A673 (cell line): ENCODE measurements at places on chromosomes 4 and X.

DNA sequence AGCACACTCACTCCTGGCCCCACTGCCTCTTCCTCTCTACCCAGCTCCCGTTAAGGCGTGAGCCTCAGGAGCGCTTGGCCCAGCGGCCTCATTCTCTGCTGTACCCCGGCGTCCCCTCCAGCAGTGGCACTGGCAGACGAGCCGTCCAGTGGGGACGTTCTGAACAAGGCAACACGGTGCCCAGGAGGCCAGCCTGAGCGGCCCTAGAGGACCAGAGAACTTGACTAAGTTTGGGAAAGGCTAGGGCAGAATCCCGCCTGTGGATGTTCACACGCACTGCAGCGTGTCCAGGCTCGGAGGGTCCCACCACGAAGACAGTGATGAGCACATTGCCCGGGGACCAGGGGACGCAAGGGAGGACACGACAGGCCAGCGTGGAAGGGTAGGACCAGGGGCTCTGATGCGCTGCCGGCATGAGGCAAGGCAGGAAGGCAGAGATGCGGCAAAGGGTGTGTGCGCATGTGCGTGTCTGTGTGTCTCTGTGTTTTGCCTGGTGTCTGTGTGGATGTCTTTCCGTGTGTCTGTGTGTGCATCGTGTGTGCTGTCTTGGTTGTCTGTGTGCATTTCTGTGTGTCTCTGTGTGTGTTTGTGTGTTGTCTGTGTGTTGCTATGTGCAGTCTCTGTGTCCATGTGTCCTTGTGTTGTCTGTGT, 89.4 kb downstream of the ABLIM2 start:
- peaks cover 53% of the 10 kb centered on the region for H3K4me1 ChIP-seq
- peak overlapping the region; percentile 65 for H3K4me3 ChIP-seq
- peak overlapping the region; percentile 99 for H3K27ac ChIP-seq
- peaks cover 40% of the 10 kb centered on the region for H3K36me3 ChIP-seq
- H3K27me3 ChIP-seq: no peaks in the 10 kb centered on the region

DNA sequence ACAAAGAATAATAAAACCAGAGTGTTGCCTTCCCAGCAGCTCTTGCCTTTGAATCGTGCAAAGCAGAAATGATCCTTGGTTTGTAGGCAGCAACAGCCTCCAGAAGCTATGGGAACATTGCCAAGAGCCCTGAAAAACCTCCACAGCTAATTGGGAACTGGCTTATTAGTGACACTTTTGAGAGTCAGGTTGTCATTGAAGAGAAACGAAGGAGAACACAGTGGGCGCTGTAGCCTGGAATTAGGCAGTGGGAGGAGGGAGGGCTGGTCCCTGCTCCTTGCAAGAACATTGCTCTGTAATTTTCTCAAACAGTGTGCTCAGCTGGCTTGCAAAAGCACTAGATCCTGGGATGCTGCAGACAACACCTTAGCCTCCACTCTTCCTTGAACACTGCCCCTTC, 331.5 kb upstream of the EMCN start:
- no peak overlapping the region for H3K4me3 ChIP-seq
- DNase-seq: peak; percentile 6
- no peaks in the 10 kb centered on the region for H3K36me3 ChIP-seq
- H3K27ac ChIP-seq: no peak overlapping the region
- no peaks in the 10 kb centered on the region for H3K4me1 ChIP-seq

GRCh38 chr4:72899214-72899613, 170.3 kb downstream of the COX18 start:
- no peak for DNase-seq
- no peaks in the 10 kb centered on the region for H3K4me1 ChIP-seq
- no peaks in the 10 kb centered on the region for H3K27me3 ChIP-seq
- H3K4me3 ChIP-seq: no peak overlapping the region
- H3K27ac ChIP-seq: no peak overlapping the region
- H3K36me3 ChIP-seq: no peaks in the 10 kb centered on the region

DNA sequence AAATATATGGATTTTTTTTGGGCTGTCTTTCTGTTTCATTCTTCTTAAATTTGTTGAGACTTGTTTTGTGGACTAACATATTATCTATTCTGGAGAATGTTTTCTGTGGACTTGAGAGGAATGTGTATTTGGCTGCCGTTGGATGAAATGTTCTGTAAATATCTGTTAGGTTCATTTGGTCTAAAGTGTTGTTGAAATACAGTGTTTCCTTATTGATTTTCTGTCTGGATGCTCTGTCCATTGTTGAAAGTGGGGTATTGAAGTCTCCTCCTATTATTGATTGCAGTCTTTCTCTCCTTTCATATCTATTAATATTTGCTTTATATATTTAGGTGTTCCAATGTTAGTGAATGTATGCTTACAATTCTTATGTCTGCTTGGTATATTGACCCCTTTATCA, 431.8 kb downstream of the RAPGEF2 start:
- H3K36me3 ChIP-seq: no peaks in the 10 kb centered on the region
- no peak overlapping the region for H3K4me3 ChIP-seq
- no peaks in the 10 kb centered on the region for H3K27me3 ChIP-seq
- H3K4me1 ChIP-seq: no peaks in the 10 kb centered on the region

DNA sequence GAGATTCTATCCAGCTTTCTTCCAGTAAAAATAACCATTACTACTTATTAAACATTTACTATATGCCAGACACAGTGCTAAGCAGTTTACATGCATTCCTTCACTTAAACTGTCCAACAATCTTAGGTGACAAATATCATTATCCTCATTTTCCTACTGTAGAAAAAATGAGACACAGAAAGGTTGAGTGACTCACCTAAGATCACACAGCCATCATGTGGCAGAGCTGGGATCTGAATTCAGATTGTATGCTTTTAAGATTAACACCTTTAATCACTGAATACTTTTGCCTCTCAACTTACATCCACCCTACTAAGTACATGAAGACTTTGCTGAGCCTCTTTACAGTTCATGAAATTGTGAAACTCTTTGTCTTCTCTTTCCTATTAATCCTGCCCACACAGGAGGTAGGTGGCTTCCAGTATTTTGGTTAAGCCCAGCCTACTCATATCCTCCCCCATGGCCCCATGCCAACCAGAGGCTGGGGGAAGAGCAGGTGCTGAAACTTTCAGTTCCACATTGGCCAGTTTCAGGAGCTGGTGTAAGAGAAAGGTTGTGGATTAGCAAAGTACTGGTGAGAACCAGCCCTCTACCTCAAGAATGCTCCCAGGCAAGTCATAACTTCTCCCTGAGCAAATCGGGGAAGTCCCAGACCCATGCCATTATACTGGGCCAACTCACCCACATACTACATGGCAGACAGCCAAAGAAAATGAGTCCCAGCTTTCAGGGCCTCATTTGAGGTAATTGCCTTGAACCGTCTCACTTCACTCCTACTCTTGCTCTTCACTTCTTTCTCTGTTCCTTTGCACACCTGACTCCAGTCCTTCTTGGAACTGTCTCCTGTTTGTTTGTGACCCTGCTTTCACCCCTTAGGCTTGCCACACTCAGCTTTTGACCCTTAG, 211.1 kb downstream of the GUCY2F start:
- no peaks in the 10 kb centered on the region for H3K36me3 ChIP-seq
- no peak overlapping the region for H3K4me3 ChIP-seq
- no peaks in the 10 kb centered on the region for H3K4me1 ChIP-seq

DNA sequence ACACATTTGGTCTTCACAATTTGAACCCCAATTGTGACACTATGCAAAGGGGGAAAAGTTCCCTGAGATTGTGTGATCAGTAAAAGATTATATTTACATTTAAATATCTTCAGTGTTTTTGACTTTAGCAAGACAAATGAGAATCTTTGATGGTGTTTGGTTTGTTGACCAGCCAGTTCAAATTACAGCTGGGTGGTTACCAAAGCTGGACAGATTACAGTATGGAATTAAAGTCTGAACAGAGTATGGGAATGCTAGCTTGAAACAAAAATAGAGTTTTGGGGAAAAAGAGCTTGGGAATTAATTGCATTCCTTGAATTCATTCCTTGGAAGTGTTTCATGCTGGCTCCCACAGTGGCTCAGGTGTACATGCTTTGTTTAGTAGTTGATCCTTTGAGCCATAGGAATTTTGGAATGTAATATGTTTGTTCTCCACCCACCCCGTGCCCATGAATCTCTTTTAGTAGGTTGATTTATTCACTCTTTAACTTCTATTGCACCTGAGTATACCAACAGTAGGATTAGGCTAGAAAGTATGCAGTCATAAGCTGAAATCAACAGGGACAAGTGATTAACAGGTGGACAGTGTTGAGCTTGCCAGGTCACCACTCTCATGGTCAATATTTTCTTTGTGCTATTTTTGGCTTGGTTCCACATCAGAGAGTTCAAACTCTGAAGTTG, 81.1 kb upstream of the HELT start:
- no peaks in the 10 kb centered on the region for H3K4me1 ChIP-seq
- no peaks in the 10 kb centered on the region for H3K36me3 ChIP-seq

DNA sequence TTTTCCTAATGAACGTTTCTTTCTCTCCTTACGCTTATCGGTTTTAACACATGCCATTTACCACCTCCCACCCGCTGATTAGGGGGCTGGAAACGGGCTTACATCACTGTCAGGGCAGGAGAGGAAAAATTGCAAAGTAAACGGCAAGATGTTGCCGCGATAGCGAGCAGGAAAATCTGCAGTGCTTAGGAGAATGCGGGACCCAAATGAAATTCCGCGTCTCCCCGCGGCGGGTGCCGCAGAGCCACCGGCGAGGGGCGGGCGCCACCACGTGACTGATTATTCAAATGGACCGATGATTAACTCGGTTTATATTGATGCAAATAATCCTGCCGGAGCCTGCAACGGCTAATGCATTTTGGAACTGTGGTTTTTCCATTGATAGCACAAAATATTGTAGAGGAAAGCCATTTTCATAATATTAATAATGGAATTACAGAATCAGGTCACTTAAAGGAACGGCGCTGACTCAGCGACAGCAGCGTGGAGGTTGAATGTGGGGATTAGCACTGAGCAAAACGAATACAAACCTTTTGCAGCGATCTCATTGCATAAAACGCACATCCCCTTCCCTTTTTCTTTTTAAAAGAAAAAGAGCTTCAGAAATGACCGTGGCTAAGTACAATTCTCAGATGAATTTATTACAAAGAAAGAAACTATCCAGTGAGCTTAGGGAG, 224.2 kb downstream of the STIM2 start:
- H3K27ac ChIP-seq: no peak overlapping the region
- peaks cover 15% of the 10 kb centered on the region for H3K27me3 ChIP-seq
- H3K4me3 ChIP-seq: peak overlapping the region; percentile 41
- DNase-seq: peak; percentile 64
- H3K36me3 ChIP-seq: no peaks in the 10 kb centered on the region
- H3K4me1 ChIP-seq: no peaks in the 10 kb centered on the region

GRCh38 chr4:102521570-102521969, 20.4 kb downstream of the NFKB1 start:
- H3K36me3 ChIP-seq: no peaks in the 10 kb centered on the region
- H3K27me3 ChIP-seq: no peaks in the 10 kb centered on the region
- peaks cover 12% of the 10 kb centered on the region for H3K4me1 ChIP-seq
- H3K27ac ChIP-seq: no peak overlapping the region
- no peak for DNase-seq

- no peaks in the 10 kb centered on the region for H3K27me3 ChIP-seq
- no peak overlapping the region for H3K4me3 ChIP-seq
- H3K36me3 ChIP-seq: no peaks in the 10 kb centered on the region
- no peaks in the 10 kb centered on the region for H3K4me1 ChIP-seq
- no peak for DNase-seq
These were observed 100.1 kb upstream of the MAP3K15 start for GRCh38 chrX:19615361-19615910.

- H3K27ac ChIP-seq: no peak overlapping the region
- H3K27me3 ChIP-seq: no peaks in the 10 kb centered on the region
- no peak overlapping the region for H3K4me3 ChIP-seq
- DNase-seq: no peak
- no peaks in the 10 kb centered on the region for H3K36me3 ChIP-seq
These were observed 38.4 kb upstream of the SCOC start for GRCh38 chr4:140335076-140335475.

- DNase-seq: peak; percentile 37
- H3K36me3 ChIP-seq: no peaks in the 10 kb centered on the region
- no peaks in the 10 kb centered on the region for H3K4me1 ChIP-seq
These were observed 1.0 kb upstream of the PDGFRA start for GRCh38 chr4:54228056-54228527.

DNA sequence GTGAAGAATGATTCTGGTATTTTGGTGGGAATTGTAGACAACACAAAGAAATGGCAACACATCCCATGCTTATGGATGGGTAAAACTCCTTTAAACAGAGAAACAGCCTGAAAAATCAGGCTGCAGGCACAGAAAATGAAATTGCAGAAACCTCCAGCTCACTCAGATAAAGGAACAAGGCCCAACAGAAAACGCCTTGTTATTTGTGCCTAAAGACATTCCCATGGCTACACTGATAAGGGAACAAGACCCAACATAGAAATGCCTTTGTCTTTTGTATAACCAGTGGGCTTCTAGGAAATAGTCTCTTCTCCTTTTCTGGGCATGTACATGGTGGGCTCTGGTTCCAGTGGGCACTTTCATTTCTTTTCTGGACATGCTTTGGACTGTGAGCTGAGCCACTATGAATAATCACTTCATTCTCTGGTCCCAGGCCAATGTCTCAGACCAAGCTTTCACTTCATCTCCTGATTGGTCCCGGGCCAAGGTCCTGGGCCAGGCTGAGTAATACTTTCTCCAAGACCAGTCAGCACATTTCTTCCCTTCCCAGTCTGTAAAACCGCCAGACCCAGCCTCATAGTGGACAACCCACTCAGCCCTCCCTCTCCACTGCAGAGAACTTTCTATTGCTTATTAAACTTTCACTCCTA, 160.5 kb downstream of the TBX22 start:
- H3K4me3 ChIP-seq: no peak overlapping the region
- DNase-seq: no peak
- H3K4me1 ChIP-seq: no peaks in the 10 kb centered on the region

DNA sequence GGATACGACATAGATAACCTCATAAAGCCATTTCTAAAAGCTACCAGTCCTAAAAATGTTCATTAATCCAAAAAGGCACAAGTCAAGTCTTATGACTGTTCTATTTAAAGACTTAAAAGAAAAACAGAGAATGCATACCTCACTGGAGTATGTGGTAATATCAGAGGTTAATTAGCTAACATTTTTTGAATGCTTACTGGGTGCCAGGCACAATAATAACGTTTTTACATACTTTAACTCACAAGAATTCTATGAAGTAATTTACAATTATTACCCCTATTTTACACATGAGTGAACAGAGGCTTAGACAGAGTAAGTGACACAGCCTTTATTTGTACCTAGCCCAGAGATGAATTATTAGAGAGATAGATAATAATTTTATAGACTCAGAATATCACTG, 207.5 kb downstream of the PDGFC start:
- H3K4me3 ChIP-seq: no peak overlapping the region
- H3K4me1 ChIP-seq: peaks cover 41% of the 10 kb centered on the region
- DNase-seq: peak; percentile 53
- peaks cover 10% of the 10 kb centered on the region for H3K36me3 ChIP-seq

DNA sequence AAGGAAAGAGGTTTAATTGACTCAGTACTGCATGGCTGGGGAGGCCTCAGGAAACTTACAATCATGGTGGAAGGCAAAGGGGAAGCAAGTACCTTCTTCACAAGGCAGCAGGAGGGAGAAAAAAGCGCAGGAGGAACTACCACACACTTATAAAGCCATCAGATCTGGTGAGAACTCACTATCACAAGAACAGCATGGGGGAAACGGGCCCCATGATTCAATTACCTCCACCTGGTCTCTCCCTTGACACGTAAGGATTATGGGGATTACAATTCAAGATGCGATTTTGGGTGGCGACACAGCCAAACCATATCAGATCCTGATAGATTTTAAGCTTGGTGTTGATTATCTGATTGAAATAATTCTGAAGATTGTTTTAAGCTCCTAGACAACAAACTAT, 218.7 kb downstream of the CBR4 start:
- H3K27ac ChIP-seq: no peak overlapping the region
- no peaks in the 10 kb centered on the region for H3K36me3 ChIP-seq
- peaks cover 32% of the 10 kb centered on the region for H3K4me1 ChIP-seq
- no peak for DNase-seq
